ENCODE measurements at places on chromosomes 2 and 18. TPM values are rescaled to one million over a fixed set of nuclear protein-coding genes. Genes with fewer than 3 reads are reported as not detected.

Gene CIAO1
- 64.5 TPM for total RNA-seq

Gene KCNS3
- 0.94 TPM for total RNA-seq

Gene UGT1A4
- total RNA-seq, result 0.14 TPM

Gene RELCH
- 21.1 TPM for total RNA-seq

Gene NGEF
- 4.6 TPM for total RNA-seq

Gene C2orf66
- 1.2 TPM for total RNA-seq

Gene FAM237A
- not detected for total RNA-seq

Gene IGFBP5
- 266 TPM for total RNA-seq

Gene HOXD13
- total RNA-seq, result not detected

Gene SGPP2
- total RNA-seq, result 5.3 TPM

Gene AQP12B
- total RNA-seq, result not detected

Gene EVX2
- total RNA-seq, result not detected

Gene KCNE4
- 0.33 TPM for total RNA-seq

Gene CRYGC
- total RNA-seq, result not detected

Gene ZNF521
- total RNA-seq, result not detected

Gene DLX2
- total RNA-seq, result 9.9 TPM

Gene STEAP3
- total RNA-seq, result 28.8 TPM

Gene TCF23
- total RNA-seq, result not detected

Gene SANBR
- total RNA-seq, result 6.6 TPM

Gene RBKS
- 1.1 TPM for total RNA-seq

Gene LRP2
- total RNA-seq, result not detected

Gene UCN
- 0.40 TPM for total RNA-seq

Gene MLPH
- total RNA-seq, result 2.8 TPM

Gene SOX11
- total RNA-seq, result 0.82 TPM

Gene EMILIN2
- 1.3 TPM for total RNA-seq

Gene ITGA4
- 24.9 TPM for total RNA-seq

Gene GNAL
- 40.8 TPM for total RNA-seq

Gene DNAH6
- total RNA-seq, result not detected

Gene TMEM178A
- 0.19 TPM for total RNA-seq

Gene DYNAP
- total RNA-seq, result not detected

Gene SRD5A2
- total RNA-seq, result not detected

Gene PAX3
- total RNA-seq, result not detected

Gene GALNT13
- 0.17 TPM for total RNA-seq

Gene CCDC68
- total RNA-seq, result 2.2 TPM

Gene DES
- total RNA-seq, result not detected

Gene SKA1
- 0.83 TPM for total RNA-seq

Gene CCBE1
- total RNA-seq, result 0.50 TPM
